ENCODE measurements at places on chromosomes 6 and 20.

DNA sequence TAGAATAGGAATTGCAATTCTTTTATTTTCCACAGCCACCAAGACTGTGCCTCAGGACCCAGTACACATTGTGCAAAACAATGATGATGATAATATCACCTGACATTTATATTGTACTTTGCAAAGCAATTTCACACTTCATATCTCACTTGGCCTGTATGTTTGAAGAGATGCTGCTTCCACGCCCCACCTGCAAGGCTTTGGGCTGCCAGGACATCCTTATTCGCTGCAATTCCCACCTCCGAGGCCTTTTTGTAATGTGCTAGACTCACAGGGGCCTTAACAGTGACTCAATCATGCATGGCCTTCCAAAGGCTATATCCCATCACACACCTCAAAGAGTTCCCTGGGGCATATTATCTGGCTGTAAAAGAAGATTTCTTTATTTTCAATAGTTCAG, 200.9 kb downstream of the MYLK4 start:
- DNase-seq, result no peak

DNA sequence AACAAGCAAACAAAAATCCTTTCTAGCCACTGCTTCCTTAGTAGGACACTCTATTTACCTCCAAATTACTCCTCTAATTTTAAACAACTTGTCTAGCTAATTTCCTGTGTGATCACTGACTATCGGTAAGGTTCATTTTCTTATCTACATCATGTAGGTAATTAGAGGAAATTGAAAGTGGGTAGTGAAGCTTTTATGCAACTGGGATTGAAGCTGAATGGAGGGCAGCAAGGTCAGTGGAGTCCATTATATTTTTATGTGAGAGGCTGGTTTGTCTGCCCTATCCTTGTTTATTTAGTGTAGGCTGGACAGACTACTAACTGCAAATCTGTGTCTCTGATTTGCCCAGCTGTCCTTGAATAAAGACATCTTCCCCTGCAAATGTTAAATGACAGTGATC, 88.5 kb upstream of the SIM1 start:
- DNase-seq, result no peak

GRCh38 chr20:61436283-61436666, 184.2 kb downstream of the CDH4 start:
- no peak for DNase-seq

DNA sequence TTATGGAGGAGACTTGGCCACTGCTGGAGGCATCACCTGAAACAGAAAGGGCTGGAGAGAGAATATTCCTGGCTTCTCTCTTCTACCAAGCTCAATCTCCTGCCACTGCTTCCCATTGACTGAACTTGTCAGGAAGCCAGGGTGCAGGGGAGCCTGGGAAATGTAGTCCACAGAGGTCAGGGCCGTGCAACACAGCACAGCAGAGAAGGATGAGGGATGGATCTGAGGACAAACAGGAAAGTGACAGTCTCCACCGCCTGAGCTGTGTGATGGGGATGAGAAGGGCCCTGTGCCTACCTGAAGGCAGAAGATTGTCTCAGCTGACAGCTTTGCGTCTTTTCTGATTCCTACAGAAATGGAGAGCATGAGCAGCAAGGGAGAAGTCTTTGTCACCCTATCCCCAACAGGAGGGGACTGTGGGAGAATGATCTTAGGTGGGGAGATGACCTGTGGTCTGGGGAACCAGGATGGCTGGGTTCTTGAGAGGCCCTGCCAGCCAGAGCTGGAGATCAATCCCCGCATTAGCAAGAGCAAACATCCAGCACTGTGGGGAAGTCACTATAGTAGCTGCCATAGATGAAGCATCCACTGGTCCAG, 114.2 kb downstream of the SNX5 start:
- no peak for DNase-seq

DNA sequence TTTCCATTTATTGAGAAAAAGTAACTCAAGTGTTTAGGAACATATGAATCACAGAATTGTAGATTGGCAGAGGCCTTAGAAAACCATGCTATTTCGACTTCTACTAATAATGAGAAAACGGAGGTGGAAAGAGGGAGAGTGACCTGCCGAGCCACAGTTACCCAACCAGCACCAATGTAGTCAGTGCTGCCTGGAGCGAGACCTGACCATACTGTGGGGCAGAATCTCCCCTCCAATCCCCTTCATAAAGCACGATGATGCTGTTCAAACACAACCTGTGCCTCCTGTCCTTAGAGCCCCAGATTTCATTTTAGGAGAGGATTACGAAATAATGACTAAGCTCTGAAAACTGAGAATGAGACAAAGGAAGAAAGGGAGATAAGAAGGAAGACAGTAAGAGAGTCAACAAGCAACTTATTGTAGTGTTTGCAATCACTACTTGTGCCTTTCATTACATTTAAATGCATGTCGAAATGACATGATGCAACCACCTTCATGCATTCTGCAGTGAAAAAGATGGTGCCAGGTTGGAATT, 70.6 kb downstream of the ATXN1 start:
- peak; percentile 41 for DNase-seq

GRCh38 chr6:149335924-149336608, 18.6 kb downstream of the TAB2 start:
- DNase-seq, result no peak
